ENCODE measurements at places on chromosomes 5 and 9.

- DNase-seq: no peak
Measured at GRCh38 chr9:114278881-114279570, 43.9 kb upstream of the ORM1 start.

- no peak for DNase-seq
Measured at GRCh38 chr5:134204575-134204974, 21.3 kb downstream of the PPP2CA start.

GRCh38 chr9:136566901-136567300, 21.1 kb upstream of the NOTCH1 start:
- no peak for DNase-seq

GRCh38 chr9:87891754-87892153, 9.1 kb downstream of the SPATA31E1 start:
- DNase-seq: no peak

- DNase-seq: no peak
Measured at GRCh38 chr5:135216471-135217343, 182.3 kb downstream of the MACROH2A1 start.

- no peak for DNase-seq
Measured at GRCh38 chr9:110452227-110452801, 114.7 kb upstream of the TXNDC8 start.

DNA sequence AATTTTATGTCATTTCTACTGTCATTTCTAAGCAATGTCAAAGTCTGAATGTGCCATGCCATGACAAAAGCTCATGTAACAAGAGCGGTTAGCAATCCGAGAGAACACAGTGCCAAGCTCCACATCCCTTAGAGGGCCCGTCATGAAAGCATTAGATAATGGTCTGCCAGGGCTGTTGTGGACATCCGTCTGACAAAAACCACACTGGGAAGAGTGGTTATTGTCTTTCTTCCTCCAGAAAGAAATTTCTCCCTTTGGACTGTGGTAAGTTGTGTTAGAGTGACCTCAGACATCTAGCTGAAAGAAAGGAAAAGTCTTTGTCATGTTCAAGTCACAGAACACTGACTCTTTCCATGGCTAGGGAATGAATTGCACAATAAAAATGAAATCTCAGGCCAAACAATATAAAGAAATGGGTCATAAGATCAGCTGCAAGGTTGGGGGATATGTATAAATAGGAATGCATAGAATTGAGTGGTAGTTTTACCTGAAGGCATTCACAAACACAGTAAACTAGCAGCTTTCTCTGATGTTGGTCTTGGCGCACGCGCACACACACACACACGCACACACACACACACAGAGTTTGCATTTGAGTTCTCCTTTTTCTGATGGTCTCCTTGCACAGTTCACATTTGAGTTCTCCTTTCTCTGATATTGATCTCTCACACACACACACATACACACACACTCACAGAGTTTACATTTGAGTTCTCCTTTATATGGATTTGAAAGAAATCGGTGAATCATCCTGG, 5.3 kb downstream of the SLC1A3 start:
- DNase-seq: no peak

DNA sequence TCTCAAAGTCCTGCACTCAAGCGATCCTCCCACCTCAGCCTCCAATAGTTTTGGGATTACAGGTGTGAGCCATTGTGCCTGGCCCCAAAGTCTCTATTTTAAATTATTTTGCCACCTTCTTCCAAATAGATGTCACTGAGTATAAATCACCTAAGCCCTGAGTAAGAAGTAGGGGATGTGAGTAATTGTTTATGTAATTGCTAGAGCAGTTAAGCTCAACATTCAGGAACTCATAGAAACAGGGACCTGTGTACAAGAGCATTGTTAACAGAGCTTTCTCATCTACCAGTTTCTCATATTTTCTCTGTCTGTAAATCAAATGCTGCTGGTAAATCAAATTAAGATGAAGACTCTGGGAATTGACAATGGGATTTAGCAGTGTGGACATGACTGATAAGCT, 26.3 kb downstream of the CDK7 start:
- DNase-seq: no peak

- no peak for DNase-seq
Measured at GRCh38 chr5:133524666-133525065, 87.7 kb downstream of the FSTL4 start.

GRCh38 chr9:97528529-97529230, 27.2 kb downstream of the TMOD1 start:
- no peak for DNase-seq

DNA sequence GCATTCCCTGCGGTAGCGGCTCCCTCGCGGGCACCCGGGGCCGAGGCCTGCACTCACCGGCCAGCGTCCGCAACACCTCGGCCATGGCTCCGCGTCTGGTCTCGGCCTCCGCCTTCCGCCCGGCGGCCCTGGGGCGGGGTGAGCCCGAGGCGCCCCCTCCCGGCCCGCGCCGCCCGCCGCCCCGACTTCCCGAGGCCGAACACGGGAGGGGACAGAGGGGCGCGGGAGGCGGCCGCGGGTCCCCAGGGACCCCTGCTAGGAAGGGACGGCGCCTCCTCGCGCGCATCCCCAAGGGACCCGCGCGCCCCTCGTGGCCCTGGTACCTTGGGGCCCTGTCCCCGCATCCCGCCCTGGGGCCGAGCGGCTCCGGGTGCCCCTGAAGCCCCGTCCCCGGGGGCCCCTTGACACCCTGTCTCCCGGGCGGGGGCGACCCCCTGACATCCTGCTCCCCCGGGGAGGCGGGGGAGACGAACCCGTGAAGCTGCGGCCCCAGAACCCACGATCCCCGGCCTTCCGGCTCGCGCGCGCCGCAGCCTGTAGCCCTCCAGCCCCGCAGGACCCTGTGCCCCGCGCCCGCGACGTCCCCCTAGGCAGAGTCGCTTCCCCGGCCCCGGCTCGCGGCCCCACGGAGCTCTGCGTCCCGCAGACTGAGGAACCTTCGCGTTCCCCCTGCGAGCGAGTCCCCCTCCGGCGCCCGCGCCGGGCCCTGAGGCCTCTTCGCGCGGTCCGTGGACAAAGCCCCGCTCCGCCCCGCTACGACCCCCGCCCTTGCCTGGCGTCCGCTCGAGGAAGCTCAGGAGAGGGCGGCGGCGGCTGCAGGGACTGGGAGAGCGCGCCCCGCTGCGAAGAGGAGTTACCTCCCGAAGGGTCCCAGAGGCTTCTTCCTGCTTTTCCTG, at the start of gene ABO:
ABO (minus strand) TSS at position 97 of the 896 bp plus-strand sequence.
- DNase-seq: peak; percentile 45

GRCh38 chr9:109289931-109290330, 30.9 kb downstream of the EPB41L4B start:
- no peak for DNase-seq

DNA sequence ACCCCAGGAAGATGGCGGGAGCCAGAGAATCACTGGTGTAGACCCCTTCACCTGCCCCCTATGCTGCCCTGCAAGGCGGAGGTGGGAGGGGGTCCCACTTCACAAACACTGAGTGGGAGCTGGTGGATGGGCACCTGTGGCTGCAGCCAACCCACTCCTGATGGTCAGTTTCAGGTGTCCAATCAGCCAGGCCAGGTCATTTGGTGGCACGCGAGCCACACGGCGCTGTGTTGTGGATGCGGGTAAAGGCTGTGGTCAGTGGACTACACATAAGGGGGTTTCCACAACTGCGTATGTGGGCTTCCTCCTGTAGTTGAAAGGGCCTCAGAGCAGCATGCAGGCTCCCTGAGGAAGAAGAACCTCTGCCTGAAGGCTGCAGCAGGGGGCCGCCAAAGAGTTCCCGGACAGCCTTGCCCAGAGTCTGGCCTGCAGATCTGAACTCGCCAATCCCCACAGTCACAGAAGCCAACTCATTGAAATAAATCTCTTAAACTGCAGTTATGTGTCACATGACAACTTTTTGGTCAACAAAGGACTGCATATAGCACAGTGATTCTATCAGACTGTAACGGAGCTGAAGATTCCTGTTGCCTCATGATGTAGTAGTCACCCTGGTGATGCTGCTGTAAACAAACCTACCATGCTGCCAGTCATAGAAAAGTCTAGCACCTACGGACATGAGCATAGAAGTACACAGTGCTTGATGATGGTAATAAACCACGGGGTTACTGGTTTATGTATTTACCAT, 284.7 kb upstream of the IRX2 start:
- no peak for DNase-seq

DNA sequence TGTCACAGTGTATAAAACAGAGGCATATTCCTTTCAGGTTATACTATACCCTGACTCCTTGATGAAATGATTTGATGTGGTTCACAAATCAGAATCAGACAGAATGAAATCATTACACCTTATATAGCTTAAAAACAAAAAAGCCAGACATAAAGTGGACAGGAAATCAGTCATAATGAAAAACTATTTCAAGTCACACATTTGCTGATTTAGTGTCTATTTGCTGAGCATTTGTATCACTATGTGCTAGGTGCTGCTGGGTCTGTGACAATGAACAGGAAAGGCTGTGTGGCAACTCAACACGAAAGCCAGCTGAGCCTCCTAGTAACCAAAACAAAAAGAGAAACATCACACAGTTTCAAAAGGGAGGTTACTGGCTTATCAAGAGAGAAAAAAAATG, 194.0 kb downstream of the EFNA5 start:
- DNase-seq: peak; percentile 10

- DNase-seq: no peak
Measured at GRCh38 chr9:6443661-6444060, 30.7 kb downstream of the UHRF2 start.

- no peak for DNase-seq
Measured at GRCh38 chr9:91428927-91429351, 5.3 kb upstream of the NFIL3 start.

- DNase-seq: no peak
Measured at GRCh38 chr9:1536522-1537170, 478.5 kb upstream of the SMARCA2 start.

- DNase-seq: no peak
Measured at GRCh38 chr9:136849960-136850865, 1.0 kb downstream of the PHPT1 start.

GRCh38 chr5:54774281-54775170, 210.9 kb downstream of the ESM1 start:
- DNase-seq: no peak

- no peak for DNase-seq
Measured at GRCh38 chr9:16417749-16418148, 452.7 kb downstream of the BNC2 start.

GRCh38 chr9:1319436-1319835, 269.3 kb downstream of the DMRT2 start:
- no peak for DNase-seq

DNA sequence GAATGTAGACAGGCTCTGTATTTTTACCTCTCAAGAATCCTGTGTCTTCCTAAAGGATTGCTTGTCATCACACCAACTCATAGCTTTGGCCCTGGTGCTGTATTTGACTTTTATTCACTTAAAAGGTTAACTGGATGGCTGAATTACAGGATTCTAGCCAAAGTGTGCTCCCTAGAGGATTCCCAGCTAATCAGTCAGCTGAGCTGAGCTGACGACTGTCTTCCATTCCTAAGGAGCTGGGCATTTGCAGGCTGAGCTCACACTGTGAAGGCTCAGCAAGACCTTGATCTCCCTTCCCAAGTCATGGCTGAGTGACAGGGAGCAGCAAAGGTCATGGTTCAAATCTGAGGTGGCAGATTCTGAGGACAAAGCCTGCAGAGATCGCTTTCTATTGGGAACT, 59.0 kb upstream of the PALM2AKAP2 start:
- no peak for DNase-seq
